ENCODE measurements at places on chromosomes 7 and 10.
A peak's percentile ranks its signal among the peaks of the same experiment; 100 is the strongest.

GRCh38 chr7:92682330-92682729 lies 92.1 kb upstream of the FAM133B start:
- no peaks in the 10 kb centered on the region for H3K36me3 ChIP-seq
- DNase-seq: no peak
- peaks cover 16% of the 10 kb centered on the region for H3K4me1 ChIP-seq
- no peak overlapping the region for H3K4me3 ChIP-seq

DNA sequence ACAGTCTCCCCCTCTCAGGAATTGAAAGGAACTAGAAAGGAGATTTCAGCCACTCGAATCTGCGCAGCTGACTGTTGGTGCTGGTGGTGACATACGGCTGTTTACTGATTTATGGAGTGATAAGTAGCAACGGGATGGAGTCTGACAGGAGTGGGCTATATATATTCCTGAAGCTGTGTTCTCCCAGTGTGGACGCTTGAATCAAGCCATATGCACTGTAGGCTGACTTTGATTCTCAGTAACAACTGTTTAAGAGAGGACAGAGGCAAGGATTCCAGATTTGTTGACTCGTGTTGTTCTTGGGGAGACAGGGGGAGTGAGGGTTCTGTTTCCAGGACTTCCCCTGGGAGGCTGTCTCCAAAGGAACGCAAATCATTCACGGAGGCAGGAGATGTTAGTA lies 260.1 kb upstream of the AUTS2 start:
- no peaks in the 10 kb centered on the region for H3K36me3 ChIP-seq
- no peaks in the 10 kb centered on the region for H3K4me1 ChIP-seq
- no peak overlapping the region for H3K4me3 ChIP-seq
- no peak for DNase-seq
- H3K27me3 ChIP-seq: no peaks in the 10 kb centered on the region

DNA sequence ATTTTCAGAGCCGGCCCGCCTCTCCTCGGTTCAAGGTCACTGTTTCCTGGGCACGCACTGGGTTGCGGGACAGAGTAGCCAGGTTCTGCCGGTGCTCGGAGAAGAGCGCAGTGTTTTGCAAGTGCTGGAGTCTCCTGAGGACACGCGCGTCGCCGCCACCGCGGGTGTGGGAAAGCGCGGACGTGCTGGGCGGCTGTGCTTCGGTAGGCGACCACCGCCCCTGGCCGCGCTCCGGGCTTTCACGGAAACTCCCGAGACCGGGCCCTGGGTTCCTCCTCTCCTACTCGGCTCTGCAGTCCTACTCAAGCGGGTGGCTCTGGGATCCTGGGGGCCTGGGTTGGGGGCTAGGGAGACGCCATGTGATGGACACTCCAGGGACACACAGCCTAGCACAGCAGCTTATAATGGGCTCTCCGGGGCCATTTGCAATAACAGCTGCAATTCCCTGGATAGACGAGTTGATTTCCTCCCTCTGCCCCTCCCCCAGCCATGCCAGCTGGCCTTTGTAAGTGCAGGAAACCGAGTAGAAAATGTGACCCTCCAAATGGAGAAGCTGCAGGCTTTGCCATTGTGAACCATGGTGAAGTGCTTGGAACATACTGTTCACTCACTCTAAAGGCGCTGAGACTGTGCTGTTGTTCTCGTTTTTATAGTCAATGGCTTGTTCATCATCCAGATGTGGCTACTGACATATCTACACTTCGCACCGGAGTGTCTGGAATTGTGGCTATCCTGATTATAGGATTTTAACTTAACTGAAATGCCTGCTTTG lies 2.1 kb downstream of the FRAT1 start:
- peaks cover 39% of the 10 kb centered on the region for H3K4me1 ChIP-seq
- H3K4me3 ChIP-seq: peak overlapping the region; percentile 79
- H3K36me3 ChIP-seq: no peaks in the 10 kb centered on the region
- no peaks in the 10 kb centered on the region for H3K27me3 ChIP-seq

GRCh38 chr7:105718511-105718925 lies 137.2 kb upstream of the EFCAB10 start:
- no peaks in the 10 kb centered on the region for H3K36me3 ChIP-seq
- no peak overlapping the region for H3K27ac ChIP-seq
- no peak for DNase-seq

DNA sequence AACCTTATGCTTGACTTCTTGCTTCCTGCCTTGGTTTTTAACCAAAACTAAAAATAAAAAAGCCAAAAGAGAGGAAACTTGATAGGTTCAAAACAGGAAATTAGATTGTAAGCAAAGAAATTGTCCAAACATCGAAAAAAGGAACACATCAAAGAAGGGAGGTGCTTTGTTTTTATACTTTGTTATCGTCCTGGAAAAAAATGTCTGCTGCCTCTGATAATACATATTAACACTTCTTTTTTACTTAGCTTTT lies 286.6 kb upstream of the C7orf33 start:
- no peak for DNase-seq
- no peaks in the 10 kb centered on the region for H3K36me3 ChIP-seq
- no peak overlapping the region for H3K4me3 ChIP-seq
- H3K27me3 ChIP-seq: no peaks in the 10 kb centered on the region
- no peak overlapping the region for H3K27ac ChIP-seq
- H3K4me1 ChIP-seq: no peaks in the 10 kb centered on the region

DNA sequence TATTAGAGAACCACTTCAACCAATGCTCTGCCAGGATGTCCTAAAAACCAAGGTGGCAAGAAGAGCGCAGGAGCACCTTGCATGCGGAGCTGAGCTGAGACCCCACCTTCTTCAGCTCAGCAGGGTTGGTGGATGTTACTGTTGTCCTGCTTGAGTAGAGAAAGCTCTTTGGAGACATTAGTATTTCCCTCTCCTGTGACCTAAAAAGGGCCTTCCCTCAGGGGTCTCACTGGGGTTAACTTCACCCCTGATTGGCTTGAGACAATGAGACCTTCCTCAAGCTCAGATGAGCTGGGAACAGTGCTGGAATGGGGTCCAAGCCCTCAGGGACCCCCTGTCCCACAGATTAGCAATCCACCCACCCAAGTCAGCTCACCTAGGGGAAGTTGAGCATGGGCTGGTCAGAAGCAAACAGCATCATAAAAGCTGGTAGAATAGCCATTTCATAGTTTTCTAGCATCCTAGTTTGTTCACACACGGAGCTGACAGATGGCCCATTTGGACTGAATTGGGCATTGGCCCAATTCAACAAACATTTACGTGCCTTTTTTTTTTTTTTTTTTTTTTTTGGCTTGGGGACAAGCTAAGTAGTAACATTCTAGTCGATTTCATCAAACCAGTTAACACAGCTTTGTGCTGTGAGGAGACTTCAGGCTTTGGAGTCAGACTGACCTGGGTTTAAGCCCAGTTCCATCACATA lies 100.6 kb upstream of the HABP2 start:
- H3K36me3 ChIP-seq: no peaks in the 10 kb centered on the region
- H3K27ac ChIP-seq: no peak overlapping the region
- H3K27me3 ChIP-seq: no peaks in the 10 kb centered on the region
- no peak overlapping the region for H3K4me3 ChIP-seq

DNA sequence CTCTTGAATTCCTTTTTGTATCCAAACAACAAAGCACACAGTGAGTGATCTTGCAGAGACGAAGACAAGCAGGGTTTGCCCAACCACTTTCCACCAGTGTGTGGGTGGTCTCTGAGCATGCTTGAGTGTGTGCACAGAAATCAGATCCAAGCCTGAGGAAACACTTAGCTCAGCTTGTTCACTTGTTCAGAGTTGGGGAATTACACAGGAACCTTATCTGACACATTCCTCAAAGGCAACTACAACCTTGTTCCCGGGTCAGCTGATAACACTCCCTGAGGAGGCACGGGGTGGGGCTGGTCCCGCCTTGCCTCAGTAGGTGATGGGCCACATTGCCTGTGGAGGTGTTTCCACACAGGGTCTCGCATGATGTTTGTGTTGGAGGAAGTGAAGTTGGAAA lies 216.9 kb downstream of the DYNC1I1 start:
- DNase-seq: no peak
- H3K36me3 ChIP-seq: no peaks in the 10 kb centered on the region
- no peak overlapping the region for H3K27ac ChIP-seq
- no peak overlapping the region for H3K4me3 ChIP-seq

- peak; percentile 88 for DNase-seq
- no peaks in the 10 kb centered on the region for H3K36me3 ChIP-seq
- no peak overlapping the region for H3K27ac ChIP-seq
- peaks cover 100% of the 10 kb centered on the region for H3K27me3 ChIP-seq
- peaks cover 49% of the 10 kb centered on the region for H3K4me1 ChIP-seq
These were observed 2.9 kb upstream of the HMX3 start for GRCh38 chr10:123132576-123133477.

Data from lower lobe of right lung (tissue), 2 donors.